ENCODE measurements at places on chromosomes 1 and 21. TPM values are rescaled to one million over a fixed set of nuclear protein-coding genes. Genes with fewer than 3 reads are reported as not detected.
A peak's percentile ranks its signal among the peaks of the same experiment; 100 is the strongest.

Gene GNAT2
- 1.5 TPM for total RNA-seq

Gene RYR2
- total RNA-seq, result 0.13 TPM

Gene PROK1
- total RNA-seq, result not detected

Gene CDK18
- 1.4 TPM for total RNA-seq

Gene FAM3B
- not detected for total RNA-seq

Gene PGBD5
- not detected for total RNA-seq

Gene ANKRD45
- not detected for total RNA-seq

Gene SLC16A4
- 0.09 TPM for total RNA-seq

Gene SLAMF7
- total RNA-seq, result 79.5 TPM

GRCh38 chr21:43211760-43212115, 42.9 kb downstream of the CRYAA start:
- no peak for DNase-seq

DNA sequence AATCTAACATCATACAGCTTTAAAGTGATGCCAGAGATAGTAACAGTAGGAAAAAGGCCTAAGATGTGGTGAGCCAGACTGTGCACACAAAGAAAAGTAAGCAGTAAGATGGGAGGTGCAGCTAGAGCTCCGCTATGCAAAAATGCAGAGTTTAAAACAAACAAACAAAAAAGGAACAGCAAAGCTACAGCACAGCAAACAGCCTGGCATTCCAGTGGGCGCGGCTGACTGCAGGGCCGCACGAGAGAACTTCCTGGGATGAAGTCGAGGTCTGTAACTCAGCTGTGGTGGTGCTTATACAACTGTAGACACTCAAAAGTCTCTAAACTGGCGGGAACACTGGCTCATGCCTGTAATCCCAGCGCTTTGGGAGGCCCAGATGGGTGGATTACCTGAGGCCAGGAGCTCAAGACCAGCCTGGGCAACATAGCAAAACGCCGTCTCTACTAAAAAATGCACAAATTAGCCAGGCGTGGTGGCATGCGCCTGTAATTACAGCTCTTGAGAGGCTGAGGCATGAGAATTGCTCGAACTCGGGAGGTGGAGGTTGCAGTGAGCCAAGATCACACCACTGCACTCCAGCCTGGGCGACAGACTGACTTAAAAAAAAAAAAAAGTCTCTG, 30.1 kb downstream of the PRDM15 start:
- DNase-seq, result no peak

DNA sequence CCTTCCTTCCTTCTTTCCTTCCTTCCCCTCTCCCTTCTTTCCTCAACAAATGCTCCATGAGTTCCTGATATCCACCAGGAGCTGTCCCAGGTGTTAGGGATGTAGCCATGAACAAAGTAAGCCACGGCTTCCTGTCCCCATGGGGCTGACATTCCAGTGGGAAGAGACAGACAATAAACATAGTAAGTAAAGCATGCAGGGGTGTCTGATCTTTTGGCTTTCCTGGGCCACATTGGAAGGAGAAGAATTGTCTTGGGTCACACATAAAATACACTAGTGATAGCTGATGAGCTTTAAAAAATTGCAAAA, 81.5 kb upstream of the ZBTB40 start:
- no peak for DNase-seq

DNA sequence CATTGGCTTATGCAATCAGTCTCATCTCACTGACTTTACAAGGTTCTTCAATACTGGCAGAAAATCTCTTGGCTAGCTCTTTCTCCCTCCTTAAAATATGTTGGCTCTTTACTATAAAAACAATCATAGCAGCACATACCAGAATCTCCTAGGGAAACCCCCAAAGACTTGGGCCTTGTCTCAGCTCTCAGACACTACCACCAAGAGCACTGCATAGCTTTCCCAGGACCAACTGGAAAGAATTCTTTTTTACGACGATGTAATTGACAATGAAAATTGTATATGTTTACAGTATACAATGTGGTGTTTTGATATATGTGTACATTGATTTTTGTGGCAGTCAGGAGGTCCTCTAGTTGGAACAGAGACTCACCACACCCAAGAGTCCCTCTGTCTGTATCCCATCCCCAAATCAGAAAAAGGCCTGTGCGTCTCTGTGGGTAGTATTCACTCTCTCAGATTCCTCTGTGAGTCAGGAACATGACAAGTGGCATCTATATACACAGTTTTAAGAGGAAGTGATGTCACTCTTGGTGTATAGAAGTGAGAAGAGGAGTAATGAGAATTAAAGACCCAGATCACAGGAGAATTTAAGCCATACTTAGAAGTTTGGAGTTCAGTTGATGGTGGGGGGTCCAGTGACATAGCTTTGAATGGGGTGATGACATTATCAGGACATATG, 21.1 kb downstream of the SMAP2 start:
- peak; percentile 54 for DNase-seq

DNA sequence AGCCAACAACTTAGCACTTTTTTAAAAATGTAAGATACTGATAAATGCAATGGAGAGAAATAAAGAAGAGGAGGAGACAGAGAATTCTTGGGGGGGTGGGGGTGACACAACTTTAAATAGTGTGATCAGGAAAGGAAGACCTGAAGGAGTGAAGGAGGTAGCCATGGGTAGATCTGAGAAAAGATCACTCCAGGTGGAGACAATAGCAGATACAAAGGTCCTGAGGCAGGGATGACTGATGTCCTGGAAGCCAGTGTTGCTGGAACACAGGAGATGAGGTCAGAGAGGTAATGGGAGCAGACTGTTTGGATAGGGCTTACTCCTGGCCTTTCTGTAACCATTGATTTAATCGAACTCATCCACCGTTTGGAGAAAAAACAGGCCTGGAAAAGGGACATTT, 24.6 kb upstream of the TRABD2B start:
- no peak for DNase-seq

DNA sequence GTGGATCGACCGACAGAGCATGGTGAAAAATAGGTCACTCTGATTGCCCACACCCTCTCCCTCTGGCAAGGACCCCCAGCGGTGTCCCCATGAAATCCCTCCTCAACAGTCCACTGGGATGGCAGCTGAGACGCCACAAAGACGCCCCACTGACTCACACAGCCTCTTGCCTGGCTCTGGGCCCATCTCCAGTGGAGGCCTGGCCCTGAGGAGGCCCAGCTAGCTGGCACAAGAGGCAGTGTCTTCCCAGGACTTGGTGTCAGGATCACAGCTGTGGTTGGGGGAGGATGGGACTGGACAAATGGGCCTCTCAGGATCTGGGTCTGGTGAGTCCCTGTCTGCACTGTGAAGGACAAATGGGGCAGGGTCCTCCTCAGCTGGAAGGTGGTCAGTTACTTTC, 4.6 kb downstream of the ALX3 start:
- no peak for DNase-seq

GRCh38 chr1:177586429-177586828, 383.4 kb downstream of the SEC16B start:
- DNase-seq, result no peak

- DNase-seq, result no peak
Measured at GRCh38 chr1:205811660-205812059, 1.3 kb downstream of the SLC41A1 start.
